Activated CD4-positive, alpha-beta T cell treated with anti-CD3 and anti-CD28 coated beads for 24 hours (primary cell): ENCODE measurements at places on chromosomes 1 and 21.

DNA sequence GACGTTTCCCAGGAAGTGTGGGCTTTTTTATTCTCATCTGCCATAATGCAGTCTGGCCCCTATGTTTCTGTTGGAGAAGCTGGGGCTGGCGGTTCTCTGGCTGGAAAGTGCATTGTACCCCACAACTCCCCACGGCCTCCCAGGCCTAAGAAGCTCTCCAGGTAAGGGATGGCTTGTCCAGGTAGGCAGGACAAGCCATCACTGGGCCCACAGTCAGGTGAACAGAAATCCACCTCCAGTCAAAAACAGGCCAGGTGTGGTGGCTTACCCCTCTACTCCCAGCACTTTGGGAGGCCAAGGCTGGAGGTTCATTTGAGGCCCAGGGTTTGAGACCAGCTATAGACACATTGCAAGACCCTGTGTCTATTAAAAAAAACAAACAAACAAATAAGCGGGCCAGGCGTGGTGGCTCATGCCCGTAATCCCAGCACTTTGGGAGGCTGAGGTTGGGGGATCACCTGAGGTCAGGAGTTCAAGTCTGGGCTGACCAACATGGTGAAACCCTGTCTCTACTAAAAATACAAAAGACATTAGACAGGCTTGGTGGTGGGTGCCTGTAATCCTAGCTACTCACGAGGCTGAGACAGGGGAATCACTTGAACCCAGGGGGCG is 3.1 kb upstream of the WNT9A start:
- no peak for DNase-seq

GRCh38 chr1:103514920-103515503 is 10.5 kb upstream of the RNPC3 start:
- no peak for DNase-seq

GRCh38 chr1:184025242-184025675 is 12.3 kb downstream of the COLGALT2 start:
- DNase-seq: no peak

GRCh38 chr1:152145769-152146168 is 13.3 kb downstream of the RPTN start:
- DNase-seq: no peak

GRCh38 chr1:173268786-173269277 is 61.7 kb upstream of the TNFSF4 start:
- no peak for DNase-seq

- no peak for DNase-seq
These were observed 25.7 kb upstream of the DEGS1 start for GRCh38 chr1:224157316-224157715.

DNA sequence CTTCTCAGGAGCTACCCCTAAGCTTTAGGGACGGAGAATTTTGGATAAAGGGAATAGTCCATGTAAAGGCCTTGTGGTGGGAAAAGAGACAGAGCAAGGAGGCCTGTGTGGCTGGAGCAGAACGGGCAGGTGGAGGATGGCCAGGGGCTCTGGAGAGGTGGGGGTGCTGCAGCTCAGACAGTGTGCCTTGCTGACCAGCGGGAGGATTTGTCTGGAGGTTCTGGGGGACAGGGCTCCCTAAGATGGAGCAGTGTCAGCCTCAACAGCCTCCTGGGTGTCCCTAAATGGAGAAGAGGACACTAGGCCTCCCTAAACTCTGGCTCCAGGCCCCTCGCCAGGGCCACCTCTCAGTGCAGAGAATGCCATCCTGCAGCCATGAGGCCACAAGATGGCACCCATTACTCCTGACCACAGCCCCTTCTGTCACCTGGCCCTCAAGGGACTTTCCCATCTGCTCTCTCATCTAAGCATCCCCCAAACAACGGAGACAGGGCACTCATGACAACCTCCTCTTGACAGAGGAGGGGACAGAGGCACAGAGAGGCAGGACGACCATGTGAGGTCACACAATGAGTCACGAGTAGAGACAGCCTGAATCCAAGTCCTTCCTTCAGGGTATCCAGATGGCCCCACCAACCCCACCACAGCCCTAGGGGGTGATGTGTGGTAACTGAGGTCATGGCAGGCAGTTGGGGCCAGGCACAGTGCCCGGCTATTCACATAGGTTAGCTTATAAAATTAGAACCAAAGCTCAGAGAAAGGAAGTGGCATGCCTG is 94.7 kb downstream of the DMRTB1 start:
- DNase-seq: no peak

DNA sequence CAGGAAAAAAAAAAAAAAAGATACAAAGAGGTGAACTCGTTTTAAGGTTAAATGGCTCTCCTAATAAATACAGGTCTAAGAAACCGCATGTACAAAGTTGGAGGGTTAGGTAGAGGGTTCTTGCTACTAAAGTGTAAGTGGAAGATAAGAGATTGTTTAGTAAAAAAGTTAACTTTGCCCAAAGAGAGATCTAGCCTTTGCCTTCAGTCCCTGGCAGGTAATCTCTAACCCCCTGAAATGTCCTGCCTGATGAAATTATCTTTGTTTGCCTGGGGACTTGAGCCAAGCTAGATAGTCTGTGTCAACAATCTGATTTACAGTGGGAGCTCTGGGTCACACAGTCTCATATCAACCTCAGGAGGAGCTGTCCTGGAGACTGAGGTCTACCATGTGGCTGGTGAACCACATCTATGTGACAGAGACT is 57.6 kb downstream of the TRIM33 start:
- no peak for DNase-seq

- no peak for DNase-seq
These were observed 5.4 kb downstream of the HMGN2 start for GRCh38 chr1:26477446-26478152.

DNA sequence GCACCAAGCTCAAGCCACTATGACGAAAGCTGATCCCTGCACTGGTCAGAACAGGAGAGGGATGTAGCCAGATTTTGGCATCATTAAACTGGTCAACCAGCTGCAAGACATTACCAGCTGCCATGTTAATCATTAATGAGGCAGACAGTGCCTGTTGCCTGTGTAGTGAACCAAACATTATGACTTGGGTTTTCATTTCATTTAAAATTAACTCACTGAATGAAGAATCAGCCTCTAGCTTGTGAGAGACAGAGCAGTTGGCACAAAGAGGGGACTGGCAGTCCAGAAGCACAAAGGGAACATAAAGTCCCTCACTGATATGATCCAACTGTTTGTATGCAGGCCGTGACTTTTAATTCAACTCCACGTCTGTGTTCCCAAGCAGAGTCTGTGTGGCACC is 318.9 kb downstream of the SEC16B start:
- no peak for DNase-seq

DNA sequence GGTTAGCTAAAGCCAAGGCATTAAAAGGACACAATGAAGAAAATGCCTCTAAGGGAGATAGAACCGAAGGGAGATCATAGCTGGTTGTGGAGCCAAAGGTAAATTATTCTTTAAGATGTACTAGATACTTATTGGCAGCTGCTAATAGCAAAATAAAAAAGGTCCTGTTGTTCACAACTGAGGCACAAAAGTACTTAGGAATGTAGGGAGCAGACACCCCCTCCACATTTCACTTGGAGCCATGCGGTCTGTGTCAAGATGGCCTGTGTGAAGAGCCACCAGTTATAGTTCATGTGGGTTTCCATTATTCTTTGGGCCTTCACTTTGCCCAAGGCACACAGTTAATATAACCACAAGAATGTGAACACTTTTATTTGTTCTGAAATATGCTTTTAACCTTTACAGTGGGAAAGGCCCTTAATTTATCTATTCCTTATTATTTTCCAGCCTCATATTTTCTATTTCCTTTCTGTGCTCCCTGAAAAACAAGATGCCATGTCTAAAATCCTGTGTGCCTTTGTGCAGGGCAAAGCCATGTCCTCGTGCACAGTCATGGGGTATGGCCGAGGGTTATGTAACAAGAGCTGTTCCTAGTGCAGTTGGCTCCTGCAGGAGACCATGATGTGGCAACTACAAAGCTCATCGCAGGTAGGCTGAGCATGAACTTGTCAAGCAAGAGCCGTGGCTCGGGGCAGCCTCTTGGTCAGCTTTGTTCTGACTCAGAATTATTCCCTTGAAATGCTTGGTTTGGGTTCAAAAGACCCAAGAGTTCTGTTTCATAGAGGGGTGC is 16.2 kb upstream of the WDR26 start:
- no peak for DNase-seq

DNA sequence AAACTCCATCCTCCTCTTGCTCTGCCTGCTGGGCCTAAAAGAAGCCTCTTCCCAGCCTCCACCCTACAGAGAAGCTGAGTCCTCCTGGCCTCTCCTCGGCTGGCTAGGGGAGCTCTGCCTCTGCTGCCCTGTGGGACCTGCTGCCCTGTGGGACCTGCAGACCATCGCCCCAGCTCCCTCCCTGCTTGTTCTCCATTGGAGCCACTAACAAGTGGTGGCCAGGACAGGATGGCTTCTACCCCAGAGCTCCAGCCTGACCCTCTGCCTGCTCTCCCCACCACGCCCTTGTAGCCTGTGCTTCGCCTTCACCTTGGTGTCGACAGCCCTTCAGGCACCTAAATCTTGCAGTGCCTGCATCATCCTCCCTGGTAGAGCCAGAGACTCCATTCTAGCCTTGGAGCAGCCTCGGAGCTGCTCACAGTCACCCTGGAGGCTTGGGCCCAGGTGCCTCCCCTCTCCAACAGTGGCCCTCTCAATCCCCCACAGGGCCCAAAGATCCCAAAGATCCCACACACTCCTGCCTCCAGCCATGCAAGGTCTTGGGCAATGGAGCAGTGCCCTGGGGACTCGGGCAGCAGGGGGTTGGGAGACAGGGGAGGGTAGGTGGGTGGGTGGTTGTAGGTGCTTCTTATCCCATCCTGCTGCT is 3.0 kb downstream of the EPS8L3 start:
- DNase-seq: no peak
